ENCODE measurements at places on chromosomes 1 and 21.

- no peak overlapping the region for H3K27ac ChIP-seq
- peaks cover 31% of the 10 kb centered on the region for H3K4me1 ChIP-seq
- DNase-seq: no peak
- no peaks in the 10 kb centered on the region for H3K27me3 ChIP-seq
- H3K36me3 ChIP-seq: no peaks in the 10 kb centered on the region
Observed at GRCh38 chr1:25795211-25795610, 4.8 kb upstream of the SELENON start.

DNA sequence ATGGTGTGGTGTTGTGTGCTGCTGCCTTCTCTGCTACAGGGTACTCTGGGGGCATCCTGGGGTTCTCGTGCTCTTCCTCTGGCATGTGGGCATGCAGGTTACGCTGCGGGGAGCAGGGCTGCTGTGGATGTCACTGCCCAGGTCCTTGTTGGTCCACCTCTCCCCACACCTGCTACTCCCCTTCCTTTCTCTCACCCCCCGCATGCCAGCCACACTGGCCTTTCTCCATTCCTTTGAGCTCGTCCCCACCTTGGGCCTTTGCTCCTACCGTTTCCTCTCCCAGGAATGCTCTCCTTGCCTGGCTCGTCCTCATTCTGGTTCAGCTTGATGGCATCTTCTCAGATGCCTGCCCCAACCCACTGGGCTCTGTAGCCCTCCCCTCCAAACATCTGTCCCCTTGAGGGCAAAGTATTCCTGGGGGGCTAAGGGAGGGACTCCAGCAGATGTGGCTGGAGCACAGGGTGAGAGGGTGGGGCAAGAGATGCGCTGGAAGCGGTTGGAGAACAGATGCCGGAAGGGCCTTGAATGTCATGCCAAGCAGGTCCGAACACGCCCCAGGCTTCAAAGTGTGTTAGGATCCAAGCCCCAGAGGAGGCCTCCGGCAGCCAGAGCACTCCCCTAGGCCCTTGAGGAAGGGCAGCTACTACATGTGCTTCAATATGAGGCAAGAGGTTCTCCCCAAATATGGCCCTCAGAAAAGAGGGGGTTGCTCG is 23.4 kb downstream of the DMRTB1 start:
- H3K4me1 ChIP-seq: peaks cover 10% of the 10 kb centered on the region
- no peak for DNase-seq
- H3K27ac ChIP-seq: no peak overlapping the region
- peaks cover 20% of the 10 kb centered on the region for H3K27me3 ChIP-seq
- H3K4me3 ChIP-seq: no peak overlapping the region

GRCh38 chr1:14852291-14852690 is 253.8 kb downstream of the KAZN start:
- no peaks in the 10 kb centered on the region for H3K4me1 ChIP-seq
- H3K4me3 ChIP-seq: no peak overlapping the region
- H3K27ac ChIP-seq: no peak overlapping the region
- H3K27me3 ChIP-seq: peaks cover 22% of the 10 kb centered on the region
- H3K36me3 ChIP-seq: no peaks in the 10 kb centered on the region

DNA sequence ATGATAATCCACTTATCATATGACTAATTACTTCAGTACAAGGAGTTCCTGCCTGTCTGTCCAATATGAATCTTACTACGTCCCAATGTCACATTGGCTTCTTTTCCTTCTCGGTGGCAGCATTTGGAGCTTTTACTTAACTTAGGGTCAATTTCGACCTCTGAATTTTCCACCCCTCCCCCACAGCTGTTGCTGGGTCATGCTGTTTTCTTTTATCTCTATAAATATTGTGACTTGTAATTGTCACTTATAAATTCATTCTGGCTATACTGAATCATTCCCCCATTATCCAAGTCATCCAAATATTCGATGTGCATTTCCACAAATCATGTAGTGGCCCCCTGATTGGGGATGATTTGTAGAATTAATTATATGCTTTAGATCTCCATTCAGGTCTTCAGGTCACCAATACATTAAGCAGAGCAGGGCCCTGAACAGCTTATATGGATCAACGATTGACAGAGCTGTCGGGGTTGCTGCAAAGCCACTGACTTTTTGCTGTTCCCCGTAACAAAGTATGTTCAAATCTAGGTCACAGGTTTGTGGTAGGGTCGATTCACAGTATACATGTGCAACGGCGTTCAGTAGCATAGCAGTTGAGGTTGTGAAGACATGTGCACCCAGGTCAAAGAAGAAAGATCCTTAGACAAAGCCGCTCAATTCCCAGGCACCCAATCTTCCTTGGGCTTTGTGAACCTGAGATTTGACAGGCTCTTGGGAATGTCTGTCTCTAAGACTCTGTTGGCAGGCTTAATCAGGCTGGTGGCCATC is 18.3 kb upstream of the RNU1-4 start:
- H3K4me3 ChIP-seq: no peak overlapping the region
- DNase-seq: no peak
- H3K27me3 ChIP-seq: peaks cover 7% of the 10 kb centered on the region

Measured in chondrocyte (in vitro differentiated cells).